SJCRH30 (cell line): ENCODE measurements at places on chromosomes 6 and 20.
A peak's percentile ranks its signal among the peaks of the same experiment; 100 is the strongest.

DNA sequence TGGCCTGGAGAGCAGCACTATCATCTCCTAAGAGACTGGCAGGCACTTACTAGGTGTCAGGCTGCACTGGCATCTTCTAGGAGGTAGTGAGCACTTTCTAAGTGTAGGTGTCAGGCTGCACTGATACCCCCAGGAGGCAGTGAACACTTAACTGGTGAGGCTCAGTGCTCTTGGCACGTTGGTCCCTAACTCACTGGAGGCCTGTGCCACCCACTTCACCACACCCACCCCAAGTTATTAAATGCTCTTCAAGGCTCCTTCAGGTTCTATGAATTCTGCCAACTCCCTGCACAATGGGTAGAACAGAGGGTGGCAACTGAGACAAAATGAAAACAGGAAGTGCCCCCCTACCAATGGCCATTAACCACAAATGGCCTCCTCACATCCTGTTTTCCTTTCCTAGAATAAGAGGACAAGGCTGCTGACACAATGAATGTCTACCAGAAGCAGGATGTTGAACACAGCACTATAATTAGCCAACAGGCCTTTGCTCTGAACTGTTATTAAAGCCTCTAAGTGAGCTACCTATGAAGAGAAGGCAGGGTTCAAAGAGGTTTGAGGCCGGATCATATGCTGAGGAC lies 29.4 kb downstream of the NCOA5 start:
- no peak for DNase-seq

- no peak for DNase-seq
Measured at GRCh38 chr20:58989196-58989595, 8.1 kb downstream of the NELFCD start.

- no peak for DNase-seq
Measured at GRCh38 chr6:84524636-84525035, 239.8 kb downstream of the TBX18 start.

GRCh38 chr6:139325686-139326085 lies 33.9 kb upstream of the TXLNB start:
- no peak for DNase-seq

DNA sequence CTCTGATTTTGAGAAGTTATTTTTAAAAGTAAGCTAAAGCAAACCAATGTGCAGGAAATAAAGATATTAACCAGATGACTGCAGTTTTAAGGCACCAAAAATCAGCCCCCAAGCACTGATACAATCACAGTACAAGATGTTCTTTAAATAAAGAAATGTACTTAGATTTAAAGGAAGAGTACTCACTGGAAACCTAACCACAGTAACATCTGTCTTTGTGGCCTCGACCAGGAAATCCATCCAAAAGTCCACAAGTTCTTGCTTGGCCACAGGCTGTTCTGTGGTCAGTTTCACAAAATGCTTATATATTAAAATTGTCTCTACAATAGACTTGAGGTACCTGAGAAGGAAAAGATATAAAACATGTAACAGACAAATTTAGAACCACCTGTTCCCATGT lies 105.9 kb upstream of the MAP7 start:
- peak; percentile 12 for DNase-seq

DNA sequence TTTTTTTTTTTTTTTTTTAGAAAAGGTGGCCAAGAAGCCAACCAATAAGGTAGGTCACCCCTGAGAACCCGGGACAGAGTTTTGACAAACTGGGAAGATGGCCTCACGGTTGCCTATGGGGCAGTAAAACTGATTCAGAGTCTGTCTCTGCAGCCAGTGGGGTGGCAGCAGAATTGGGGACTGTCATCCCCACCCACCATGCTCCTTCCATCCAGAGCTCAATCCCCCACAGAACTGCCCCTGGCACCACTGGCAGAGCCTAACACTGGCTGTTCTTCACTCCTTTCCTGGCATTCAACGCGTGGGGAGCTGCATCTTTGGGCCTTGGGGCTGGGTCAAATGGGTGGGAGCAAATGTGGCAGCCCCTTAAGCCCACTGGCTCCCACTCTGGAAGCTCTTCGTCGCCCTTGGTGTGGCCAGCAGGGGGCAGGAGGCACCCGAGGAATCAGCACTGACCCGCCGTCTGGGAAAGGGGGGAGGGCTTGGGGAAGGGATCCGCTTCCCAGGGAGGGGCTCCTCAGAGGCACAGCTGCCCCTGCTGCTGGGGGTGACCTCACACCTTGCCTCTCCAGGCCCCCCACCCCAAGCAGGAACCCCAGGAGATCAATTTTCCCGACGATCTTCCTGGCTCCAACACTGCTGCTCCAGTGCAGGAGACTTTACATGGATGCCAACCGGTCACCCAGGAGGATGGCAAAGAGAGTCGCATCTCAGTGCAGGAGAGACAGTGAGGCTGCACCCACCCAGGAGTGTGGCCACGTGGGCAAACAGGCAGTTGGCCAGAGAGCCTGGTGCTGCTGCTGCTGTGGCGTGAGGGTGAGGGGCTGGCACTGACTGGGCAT lies 10.4 kb downstream of the CD40 start:
- peak; percentile 63 for DNase-seq

GRCh38 chr20:17884307-17885003 lies 84.1 kb downstream of the SNX5 start:
- DNase-seq, result no peak

DNA sequence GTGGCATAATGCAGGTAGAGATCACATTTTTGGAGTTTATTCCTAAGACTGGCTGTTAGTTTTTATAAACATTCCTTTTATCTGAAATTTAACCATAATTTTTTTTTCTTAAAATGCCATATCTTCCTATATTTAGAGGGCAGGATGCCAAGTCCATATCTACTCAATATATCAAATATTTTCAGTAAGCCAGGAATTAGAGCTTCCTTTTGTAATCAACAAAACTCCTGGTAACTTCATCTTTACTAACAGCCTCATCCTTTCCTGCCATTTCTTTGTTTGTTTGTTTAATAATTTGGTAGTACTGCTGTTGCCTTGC lies 136.3 kb downstream of the OLIG3 start:
- DNase-seq, result no peak

DNA sequence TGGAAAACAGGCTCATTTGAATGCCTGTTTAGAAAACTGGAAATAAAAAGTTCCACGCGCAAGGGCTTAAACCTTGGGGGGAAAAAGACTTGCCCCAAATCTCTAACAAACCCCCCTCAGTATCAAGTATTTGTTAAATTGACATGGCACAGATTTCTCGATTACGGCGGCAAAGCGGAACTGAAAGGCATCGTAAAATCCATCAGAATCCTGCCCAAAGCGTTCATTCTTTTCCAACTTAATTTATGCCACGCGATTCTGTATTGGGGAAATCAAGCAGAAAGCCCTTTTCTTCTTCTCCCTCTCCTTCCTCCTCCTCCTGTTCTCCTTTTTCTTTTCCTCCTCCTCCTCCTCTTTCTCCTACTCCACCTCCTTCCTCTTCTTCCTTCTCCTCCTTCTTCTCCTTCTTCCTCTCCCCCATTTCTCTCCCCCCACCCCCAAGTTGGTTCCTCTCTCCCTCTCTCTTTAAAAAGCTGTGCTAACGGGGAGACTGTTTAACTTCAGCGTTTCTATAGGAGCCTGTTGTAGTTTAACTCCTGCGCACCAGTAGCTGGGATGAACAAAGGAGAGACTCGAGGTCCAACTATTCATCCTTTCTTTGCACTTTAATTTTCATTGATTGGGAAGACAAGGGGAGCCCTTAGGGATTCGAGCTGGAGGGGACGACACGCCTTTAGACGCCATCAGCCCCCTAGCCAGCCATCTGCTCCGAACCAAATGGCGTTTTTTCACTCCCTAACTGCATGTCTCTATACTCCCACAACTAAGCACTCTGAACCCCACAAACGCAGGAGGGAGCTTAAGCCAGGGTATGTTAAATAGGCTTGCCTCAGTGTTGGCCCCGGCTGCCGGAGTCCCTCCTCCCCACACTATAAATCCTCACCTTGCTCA lies 2.7 kb upstream of the DLL1 start:
- DNase-seq, result no peak

- DNase-seq, result no peak
Measured at GRCh38 chr6:135043846-135044245, 10.8 kb downstream of the HBS1L start.

- DNase-seq, result no peak
Measured at GRCh38 chr20:5786930-5787795, 37.0 kb downstream of the SHLD1 start.

GRCh38 chr6:134134654-134135053 lies 82.2 kb upstream of the SLC2A12 start:
- no peak for DNase-seq

GRCh38 chr6:25499615-25500235 lies 152.3 kb upstream of the SCGN start:
- DNase-seq, result peak; percentile 2

- DNase-seq, result peak; percentile 77
Measured at GRCh38 chr20:62786157-62786556, 10.1 kb upstream of the MRGBP start.

DNA sequence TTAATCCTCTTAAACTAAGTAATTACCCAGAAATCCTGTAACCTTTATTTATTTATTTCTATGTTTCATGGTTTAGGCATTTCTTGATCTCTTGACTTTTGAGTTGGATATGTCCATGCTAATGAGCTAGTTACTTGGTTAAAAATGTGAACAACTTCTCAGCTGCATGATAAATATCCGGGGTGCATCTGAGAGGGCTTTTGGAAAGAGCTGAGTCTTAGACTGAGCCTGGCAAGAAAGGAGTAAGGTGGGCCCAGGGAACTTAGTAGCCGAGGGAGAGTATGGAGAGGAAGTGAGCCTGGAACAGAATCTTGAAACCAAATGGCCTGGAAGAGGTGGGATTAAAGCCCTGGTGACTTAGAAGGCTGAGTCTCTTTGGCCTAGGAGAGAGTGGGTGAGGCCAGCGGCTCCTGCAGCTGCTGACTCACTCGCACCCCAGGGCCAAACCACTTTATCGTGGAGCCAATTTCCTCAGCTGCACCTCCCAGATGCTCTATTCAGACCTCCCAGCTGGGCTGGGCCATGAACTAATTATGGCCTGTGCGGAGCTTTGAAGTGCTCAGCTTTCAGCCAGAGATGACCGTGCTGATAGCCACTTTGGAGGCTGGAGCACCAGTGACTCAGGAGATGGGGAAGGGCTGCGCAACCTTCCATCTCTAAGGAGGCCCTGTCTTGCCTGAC lies 19.1 kb downstream of the TGM3 start:
- DNase-seq, result peak; percentile 17

DNA sequence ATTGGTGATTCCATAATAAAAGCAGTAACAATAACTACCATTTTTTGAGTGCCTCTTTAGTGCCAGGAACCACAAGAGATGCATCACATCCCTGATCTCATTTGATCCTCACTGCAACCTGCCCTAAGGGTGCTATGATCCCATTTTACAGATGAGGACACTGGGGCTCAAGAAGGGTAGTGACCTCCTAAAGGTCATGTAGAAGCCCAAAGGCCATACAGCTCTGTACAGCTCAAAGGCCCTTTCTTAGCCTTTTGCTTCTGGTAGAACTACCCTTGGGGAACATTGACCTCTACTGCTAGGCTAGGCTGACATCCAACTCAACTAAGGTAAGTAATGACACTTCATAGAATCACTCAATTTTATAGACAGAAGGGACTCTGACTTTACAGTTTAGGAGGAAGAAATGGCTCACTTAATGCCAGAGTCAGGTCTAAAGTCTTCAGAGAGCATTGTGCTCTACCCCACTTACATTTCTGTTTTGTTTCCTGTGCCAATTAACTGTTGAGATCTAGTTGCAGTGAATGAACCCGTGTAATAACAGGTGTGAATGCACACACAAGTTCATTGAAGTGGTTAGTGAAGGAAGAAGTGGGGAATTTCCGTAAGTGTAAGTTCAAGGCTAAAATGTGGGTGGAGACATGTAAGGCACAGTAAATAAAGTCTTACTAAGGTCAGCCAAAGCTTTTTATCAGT lies 10.7 kb downstream of the SLC9A8 start:
- DNase-seq, result no peak

- peak; percentile 39 for DNase-seq
Measured at GRCh38 chr20:59598625-59599310, 5.6 kb upstream of the PHACTR3 start.

GRCh38 chr20:31731321-31731717 lies 7.8 kb upstream of the TPX2 start:
- no peak for DNase-seq

GRCh38 chr20:25251019-25251418 lies 3.1 kb downstream of the PYGB start:
- no peak for DNase-seq

GRCh38 chr6:37691904-37692806 lies 5.5 kb downstream of the MDGA1 start:
- DNase-seq, result peak; percentile 58

GRCh38 chr20:35283441-35284266 lies 918 bp downstream of the EIF6 start:
- no peak for DNase-seq

GRCh38 chr6:12751694-12752325 lies 35.2 kb downstream of the PHACTR1 start:
- peak; percentile 65 for DNase-seq

GRCh38 chr6:153150752-153151440 lies 19.8 kb upstream of the RGS17 start:
- DNase-seq, result peak; percentile 82

DNA sequence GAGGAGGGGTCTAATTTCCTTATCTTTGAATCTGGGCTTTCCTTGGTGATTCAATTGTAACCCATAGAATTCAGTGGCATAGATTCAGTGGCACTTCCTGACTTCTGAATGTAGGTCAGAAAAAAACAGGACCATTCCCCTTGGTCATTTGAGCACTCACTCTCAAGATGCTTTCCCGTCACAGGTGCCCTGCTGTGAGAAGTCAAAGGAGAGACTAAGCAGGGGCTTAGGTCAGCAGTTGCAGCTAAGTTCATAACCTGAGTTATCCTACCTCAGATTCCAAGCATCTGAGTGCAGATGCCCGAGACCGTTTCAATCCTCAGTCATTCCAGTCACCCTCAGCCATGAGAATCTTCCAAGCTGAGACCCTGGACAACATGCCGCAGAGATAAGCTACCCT lies 506.6 kb downstream of the FRK start:
- DNase-seq, result no peak

DNA sequence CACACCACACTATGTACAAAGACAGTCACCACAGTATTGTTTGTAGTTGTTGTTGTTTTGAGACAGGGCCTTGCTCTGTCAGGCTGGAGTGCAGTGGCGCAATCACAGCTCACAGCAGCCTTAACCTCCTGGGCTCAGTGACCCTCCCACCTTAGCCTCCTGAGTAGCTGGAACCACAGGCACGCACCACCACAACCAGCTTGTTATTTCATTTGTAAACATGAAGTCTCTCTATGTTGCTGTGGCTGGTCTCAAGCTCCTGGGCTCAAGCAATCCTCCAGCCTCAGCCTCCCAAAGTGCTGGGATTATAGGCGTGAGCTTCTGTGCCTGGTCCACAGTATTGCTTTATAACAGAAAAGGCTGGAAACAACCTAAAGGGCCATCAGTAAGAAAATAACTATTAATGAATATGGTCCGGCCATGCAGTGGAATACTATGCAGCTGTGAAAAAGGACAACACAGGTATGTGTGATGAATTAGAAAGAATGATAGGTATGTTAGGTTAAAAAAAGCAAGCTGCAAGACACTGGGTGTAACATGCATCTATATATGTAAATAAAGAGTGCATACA lies 30.0 kb upstream of the PTGIS start:
- no peak for DNase-seq

- DNase-seq, result no peak
Measured at GRCh38 chr20:34579979-34580940, 21.7 kb downstream of the MAP1LC3A start.
